ENCODE measurements at places on chromosomes 6 and 20.

GRCh38 chr6:86031713-86032112 lies 389.0 kb upstream of the SYNCRIP start:
- DNase-seq = no peak

DNA sequence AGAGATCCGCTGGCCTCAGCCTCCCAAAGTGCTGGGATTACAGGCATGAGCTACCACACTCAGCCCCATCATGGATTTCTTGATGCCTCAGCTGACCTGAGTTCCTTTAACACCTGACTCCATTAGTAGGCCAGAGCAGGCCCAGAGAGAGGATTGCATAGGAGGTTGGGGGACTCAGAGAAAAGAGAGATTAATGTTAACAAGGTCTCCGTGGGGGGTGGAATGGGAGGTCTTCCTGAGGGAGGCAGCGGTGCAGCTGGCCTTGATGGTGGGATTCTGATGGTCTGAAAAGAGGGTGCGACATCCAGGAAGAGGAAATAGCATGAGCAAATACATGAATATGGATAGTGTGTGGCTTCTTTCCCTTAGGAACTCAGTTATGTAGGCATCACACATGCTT lies 9.9 kb downstream of the SGK2 start:
- DNase-seq = no peak

DNA sequence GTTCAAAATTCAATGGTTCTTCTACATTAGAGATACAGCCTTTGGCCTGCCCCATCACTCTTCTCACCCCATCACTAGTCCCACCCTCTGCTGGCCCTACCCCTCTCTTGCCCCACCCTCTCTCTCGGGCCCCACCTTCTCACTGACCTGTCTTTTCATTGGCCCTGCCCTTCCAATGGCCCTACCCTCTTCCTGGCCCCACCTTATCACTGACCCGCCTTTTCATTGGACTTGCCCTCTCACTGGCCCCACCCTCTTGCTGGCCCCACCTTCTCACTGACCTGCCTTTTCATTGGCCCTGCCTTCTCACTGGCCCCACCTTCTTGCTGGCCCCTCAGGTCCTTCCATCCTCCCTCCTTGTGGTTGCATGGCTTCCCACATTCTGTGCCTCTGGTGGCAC lies 107.2 kb upstream of the PLEKHG1 start:
- DNase-seq = peak; percentile 74

GRCh38 chr20:32539026-32539816 lies 45.9 kb downstream of the NOL4L start:
- DNase-seq = no peak

GRCh38 chr6:167962711-167963110 lies 34.8 kb upstream of the KIF25 start:
- no peak for DNase-seq

Measured in kidney capillary endothelial cell (primary cell).